ENCODE measurements at places on chromosomes 1 and 21. TPM values are rescaled to one million over a fixed set of nuclear protein-coding genes. Genes with fewer than 3 reads are reported as not detected.

Gene POTED
- total RNA-seq = not detected

Gene PRKAA2
- total RNA-seq = not detected

Gene GBP5
- not detected for total RNA-seq

Gene FAM72C
- 7.9 TPM for total RNA-seq

DNA sequence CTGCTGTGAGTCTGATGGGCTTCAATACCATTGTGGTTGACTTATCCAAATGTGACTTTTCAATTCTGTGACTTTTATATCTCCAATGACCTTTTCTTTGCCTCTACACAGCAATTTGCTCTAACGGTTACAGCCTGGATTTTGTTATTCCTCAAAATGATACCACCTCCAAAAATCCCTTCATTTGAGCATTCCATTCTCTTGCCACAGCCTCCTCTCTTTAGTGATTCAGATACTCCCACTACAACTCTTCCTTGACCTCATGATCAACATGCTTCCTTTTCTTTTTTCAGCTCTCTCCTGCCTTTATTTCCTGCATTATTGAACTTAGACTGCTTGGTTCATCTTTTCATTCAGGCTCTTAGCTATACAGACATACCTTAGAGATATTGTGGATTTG is 16.6 kb upstream of the IL19 start:
- no peak for DNase-seq
